ENCODE measurements at places on chromosomes 12 and 14. TPM values are rescaled to one million over a fixed set of nuclear protein-coding genes. Genes with fewer than 3 reads are reported as not detected.

- H3K4me3 ChIP-seq = no peak overlapping the region
- H3K4me1 ChIP-seq = peaks cover 26% of the 10 kb centered on the region
- no peak overlapping the region for H3K27ac ChIP-seq
- no peaks in the 10 kb centered on the region for H3K27me3 ChIP-seq
Observed at GRCh38 chr14:25017562-25017961, 32.4 kb downstream of the STXBP6 start.

HOXC5 gene
- not detected for total RNA-seq

SPTLC2 gene
- 14.5 TPM for total RNA-seq

KRT73 gene
- total RNA-seq = not detected

DNA sequence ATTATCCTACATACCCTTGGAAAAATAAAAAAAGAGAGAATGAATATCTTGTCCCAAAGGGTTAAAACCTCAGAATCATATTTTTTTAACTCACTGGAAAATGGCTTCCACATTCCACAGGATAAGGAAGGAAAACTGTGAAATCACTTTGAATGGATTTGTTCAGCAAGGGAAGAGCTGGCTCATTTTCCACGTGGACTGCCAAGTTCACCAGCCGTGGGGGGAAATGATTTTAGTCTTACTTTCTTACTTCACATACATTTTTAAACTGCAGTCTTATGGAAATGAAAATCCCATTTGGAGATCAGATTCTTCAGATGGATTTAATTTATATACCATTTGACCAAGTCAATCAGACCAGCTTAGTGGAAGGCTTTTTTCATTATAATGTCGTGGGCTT is 29.9 kb upstream of the AEBP2 start:
- peaks cover 45% of the 10 kb centered on the region for H3K4me1 ChIP-seq
- H3K27me3 ChIP-seq = no peaks in the 10 kb centered on the region
- no peak overlapping the region for H3K27ac ChIP-seq

DNA sequence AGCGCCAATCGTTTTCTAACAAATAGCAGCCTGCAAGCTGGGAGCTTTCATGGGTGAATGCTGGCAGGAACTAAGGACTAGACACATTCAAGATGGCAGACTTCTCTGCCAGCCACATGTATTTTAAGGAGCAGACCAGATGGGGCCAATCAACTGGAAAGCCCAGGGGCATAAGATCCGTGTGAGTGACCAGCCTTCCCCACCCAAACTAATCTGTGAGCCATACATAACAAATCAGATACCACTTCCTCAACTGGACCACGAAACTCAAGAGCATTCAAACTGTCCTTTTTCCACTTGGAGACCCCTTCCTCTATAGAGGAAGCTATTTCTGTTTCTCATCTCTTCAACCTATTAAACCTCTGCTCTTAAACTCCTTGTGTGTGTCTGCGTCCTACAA is 9.7 kb downstream of the TCL1B start:
- no peak overlapping the region for H3K4me3 ChIP-seq
- DNase-seq = no peak
- no peaks in the 10 kb centered on the region for H3K36me3 ChIP-seq

- no peaks in the 10 kb centered on the region for H3K36me3 ChIP-seq
- H3K27ac ChIP-seq = no peak overlapping the region
- no peak for DNase-seq
- no peak overlapping the region for H3K4me3 ChIP-seq
- H3K27me3 ChIP-seq = no peaks in the 10 kb centered on the region
Observed at GRCh38 chr12:83040339-83040738, 353.6 kb downstream of the TMTC2 start.

GRCh38 chr14:33946679-33947476 is 4.0 kb downstream of the EGLN3 start:
- no peaks in the 10 kb centered on the region for H3K36me3 ChIP-seq
- peak; percentile 2 for DNase-seq
- peak overlapping the region; percentile 20 for H3K4me3 ChIP-seq

GYS2 gene
- total RNA-seq = not detected

DNA sequence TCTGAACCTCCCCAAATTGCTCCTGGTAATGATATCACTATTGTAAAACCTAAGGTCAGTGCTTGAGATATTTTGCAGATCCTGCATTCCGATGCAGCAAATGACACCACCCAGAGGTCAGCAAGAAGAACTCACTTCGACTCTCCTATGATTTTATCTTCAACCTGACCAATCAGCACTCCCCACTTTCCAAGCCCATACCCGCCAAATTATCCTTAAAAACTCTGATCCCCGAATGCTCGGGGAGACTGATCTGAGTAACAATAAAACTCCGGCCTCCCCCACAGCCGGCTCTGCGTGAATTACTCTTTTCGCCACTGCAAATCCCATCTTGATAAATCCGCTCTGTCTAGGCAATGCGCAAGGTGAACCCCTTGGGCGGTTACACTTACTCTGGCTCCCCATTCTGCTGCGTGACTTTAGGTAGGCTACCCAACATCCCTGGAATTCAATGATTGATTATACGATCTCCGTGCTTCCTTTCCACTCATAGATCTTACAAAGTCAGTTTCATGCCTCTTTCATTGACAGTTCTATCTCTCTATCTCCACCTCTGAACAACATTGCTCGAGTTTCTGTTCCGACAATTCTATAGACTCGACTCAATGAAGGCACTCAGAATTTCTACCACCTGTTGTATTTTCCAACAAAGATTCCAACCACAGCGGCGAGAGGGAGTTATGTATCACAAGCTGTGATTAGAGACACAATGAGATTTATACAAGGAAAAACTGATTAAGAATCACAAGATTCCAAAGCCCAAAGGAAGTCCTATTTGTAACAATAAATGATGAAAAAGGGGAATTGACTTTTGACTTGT is 939 bp downstream of the NPC2 start:
- no peak for DNase-seq
- peak overlapping the region; percentile 90 for H3K4me3 ChIP-seq
- peaks cover 19% of the 10 kb centered on the region for H3K36me3 ChIP-seq
